ENCODE measurements at places on chromosomes 5 and 9.
A peak's percentile ranks its signal among the peaks of the same experiment; 100 is the strongest.

GRCh38 chr5:66415208-66415607, 181.0 kb upstream of the MAST4 start:
- DNase-seq: peak; percentile 30

DNA sequence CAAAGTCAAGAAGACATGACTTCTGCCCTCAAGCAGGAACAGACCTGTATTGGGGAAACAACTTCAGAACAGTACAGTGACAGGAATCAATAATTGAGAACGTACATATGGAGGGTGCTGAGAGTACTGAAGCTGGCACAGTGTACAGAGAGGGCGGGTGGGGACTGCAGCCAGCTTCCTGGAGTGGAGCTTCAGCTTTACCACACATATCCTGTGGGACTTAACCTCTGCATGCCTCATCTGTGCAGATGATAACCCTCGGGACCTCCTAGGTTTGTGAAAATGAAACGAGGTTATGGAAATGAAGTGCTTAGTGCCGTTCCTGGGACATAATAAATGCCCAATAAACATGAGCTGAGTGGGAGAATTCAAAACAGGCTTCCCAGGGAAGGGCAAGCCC, 22.1 kb upstream of the RARS1 start:
- no peak for DNase-seq

DNA sequence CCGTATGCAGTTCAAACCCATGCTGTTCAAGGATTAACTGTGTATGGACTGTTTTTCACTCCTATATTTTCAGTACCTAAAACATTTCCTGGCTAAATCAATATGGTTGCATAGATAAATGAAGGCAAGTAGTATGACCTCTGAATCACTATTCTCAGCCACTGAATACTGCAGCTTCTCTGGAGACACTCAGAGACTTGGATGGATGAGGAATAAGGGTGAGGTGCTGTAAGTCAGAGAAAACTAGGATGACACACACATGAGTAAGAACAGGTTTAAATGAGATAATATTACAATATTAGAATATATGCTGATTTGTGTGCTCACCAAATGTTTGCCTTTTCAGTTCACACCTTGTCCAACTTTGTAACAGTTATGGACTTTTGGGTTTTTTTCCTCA, 26.0 kb upstream of the ANXA1 start:
- no peak for DNase-seq

GRCh38 chr5:111743988-111744387, 13.0 kb downstream of the NREP start:
- no peak for DNase-seq

- peak; percentile 96 for DNase-seq
Measured at GRCh38 chr9:94867281-94867841, 140.9 kb downstream of the AOPEP start.

DNA sequence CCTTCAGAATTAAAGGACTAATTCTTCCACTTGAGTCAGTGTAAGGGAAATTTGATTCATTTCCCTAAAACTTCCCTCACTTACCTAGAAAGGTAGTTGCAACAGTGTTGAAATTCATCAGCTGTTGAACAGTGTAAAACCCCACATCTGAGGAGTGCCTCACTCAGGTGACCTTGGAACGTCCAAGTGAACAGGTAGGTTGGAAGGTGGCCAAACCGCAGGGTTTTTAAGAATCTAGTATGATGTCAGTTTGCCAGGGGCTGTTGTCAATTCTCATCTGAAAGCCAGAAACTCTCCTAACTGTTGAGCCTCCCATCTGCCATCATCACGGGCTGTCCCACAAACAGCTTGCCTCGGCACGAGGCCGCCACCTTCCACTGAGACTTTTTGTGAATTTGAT, 105.7 kb downstream of the TMEM174 start:
- DNase-seq: peak; percentile 51

DNA sequence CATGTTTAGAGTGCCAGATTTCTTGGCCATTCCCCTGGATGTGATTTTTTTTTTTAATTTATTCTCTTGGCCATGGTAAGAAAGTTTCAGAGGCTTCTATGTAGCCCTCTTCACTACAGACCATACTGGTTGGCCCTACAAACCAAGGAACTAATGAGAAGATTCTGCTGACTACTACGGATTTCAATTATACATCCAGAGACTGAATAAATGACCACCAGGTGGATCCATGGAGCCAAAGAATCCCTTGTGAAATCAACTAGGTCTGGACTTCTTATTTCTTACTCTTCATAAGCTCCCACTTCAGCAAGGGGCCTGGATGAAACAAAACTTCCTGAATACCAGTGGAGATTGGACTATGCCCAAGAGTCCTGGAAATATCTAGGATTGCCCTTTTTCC, 27.6 kb downstream of the ZNF622 start:
- peak; percentile 26 for DNase-seq

DNA sequence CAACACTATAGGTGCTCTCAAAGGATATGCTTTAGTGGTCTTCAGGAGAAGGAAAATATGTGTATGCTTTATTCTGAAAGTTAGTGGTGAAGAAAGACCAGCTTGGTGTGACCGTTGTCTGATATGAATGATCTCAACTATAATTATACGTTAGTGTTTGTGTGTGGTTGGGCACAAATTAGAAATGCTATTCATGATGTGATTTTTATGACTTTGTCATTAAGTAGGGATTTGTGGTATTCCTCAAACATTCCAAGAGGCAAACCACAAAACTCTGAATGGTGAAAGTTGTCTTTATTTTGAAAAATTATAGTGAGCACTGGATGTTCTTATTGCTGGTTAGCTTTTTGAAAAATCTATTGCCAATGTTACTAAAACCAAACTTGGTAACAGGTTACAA, 6.2 kb upstream of the F2R start:
- DNase-seq: peak; percentile 83

- DNase-seq: peak; percentile 16
Measured at GRCh38 chr5:54491326-54491725, 26.2 kb upstream of the SNX18 start.

DNA sequence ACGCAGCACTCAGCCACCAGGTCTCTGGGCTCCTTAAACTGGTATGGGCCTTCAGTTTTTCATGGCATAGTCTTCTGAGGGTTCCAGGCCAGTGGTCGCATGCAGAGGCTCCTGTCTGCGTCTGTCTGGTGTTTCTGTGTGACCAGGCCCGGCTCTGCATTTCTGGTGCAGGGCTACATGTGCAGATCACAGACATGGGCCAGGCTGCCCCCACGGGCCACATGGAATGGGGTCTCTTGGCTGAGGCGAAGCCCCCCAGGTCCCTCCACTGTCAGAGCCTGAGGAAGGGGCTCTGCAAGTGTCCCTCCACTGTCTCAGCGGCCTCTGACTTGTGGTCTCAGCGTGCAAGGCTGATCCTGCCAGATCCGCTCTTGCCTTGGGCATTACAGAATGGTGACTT, 15.6 kb upstream of the CARD19 start:
- no peak for DNase-seq

GRCh38 chr9:131744720-131745201, 4.9 kb upstream of the RAPGEF1 start:
- DNase-seq: no peak

- peak; percentile 19 for DNase-seq
Measured at GRCh38 chr9:137453643-137454081, 5.5 kb downstream of the NSMF start.

GRCh38 chr9:83247732-83248131, 184.8 kb upstream of the RASEF start:
- DNase-seq: no peak

GRCh38 chr9:35652829-35653209, 2.1 kb upstream of the SIT1 start:
- DNase-seq: no peak

- no peak for DNase-seq
Measured at GRCh38 chr9:72721067-72721466, 199.7 kb downstream of the TMC1 start.

DNA sequence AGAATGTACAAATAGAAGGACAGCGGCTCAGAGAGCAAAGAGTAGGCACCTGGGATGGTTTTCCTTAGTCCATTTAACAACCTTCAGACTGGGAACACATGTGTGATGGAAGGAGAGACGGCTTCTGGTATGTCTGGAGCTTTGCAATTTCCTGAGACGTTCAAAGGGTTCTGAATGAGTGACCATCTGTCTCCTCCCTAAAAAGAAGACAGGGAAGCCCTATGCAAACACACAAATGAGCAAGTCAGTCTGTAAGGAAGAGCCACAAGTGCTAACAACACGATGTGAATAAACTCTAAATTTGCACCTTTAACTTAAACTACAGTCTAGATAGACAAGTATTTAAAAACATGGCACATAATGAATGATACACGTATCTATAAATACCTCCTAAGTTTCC, 391.0 kb downstream of the ICE1 start:
- no peak for DNase-seq

- no peak for DNase-seq
Measured at GRCh38 chr5:18397371-18397770, 763.1 kb downstream of the TAF11L14 start.
